WTC11 (cell line): ENCODE measurements at places on chromosomes 3 and 15.

GRCh38 chr3:120143676-120144075, 49.4 kb upstream of the GSK3B start:
- no peak for DNase-seq

DNA sequence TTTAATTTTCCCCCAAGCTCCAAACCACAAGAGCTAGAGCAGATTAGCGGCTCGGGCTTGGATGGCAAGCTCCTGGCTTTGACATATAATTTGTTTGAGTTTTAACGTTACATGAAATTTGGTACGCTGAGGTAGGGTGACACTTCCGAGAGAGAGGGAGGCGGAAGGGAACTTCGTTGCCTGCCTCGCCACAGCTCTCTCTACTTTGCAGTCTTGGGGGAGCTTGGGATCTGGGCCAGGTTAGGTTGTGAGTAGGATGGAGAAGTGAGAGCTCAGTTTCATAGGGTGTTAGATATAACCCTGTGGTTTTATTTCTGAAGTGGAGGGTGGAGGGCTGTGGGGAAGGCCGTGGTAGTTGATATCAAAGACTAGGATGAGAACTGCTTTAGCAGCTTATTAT, 39.7 kb downstream of the LRTM1 start:
- DNase-seq, result no peak

DNA sequence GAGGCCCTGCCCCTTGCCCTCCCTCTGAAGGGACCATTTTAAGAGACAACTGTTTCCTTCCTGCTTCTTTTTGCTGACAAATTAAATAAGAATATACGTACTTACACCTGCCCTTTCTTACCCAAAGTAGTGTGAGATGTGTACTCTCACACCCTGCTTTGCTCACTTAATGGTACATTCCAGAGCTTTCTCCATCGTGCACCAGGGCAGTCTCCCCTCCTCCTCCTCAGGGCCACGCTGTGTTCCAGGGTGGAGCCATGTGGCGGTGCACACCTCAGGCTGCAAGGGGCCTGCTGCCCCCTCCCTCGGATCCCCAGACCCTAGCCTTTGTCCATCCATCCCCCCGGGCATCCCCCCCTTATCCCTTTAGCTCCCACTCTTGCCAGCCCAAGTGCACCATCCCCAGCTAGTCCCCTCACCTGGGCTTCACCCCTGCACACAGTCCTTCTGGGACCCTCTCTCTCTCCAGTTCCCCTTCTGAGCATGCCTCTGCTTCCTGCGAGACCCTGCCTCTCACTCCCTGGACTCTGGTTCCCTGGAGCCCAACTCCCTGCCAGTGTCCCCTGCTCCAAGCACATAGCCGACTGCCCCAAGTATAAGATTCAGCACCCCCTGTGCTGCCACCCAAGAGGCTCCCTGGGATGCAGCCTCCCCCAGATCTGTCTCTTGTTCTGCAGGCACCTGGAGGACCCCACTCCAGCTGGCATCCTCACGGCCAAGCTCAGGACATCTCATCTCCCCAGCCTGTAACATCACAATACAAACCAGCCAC, 89.5 kb upstream of the IQSEC1 start:
- no peak for DNase-seq

- no peak for DNase-seq
These were observed 124.8 kb downstream of the MYLK start for GRCh38 chr3:123759311-123759710.

DNA sequence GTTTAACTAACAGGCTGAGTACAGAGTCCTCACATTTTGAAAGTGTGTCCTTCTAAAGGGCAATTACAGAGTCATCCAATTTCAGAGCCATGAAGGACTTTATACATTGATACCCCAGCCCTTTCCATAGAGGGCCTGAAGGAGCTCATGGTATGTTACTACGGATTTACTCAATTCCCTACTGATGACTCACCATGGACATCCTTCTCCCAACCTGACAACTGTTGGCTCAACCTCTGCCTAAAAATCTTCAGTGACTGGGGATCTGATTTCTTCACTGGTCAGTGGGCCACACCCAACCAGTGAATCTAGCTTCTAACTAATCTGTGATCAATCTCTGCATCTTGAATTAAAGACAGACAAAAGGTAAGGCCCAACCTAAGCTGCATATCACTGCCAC, 963.4 kb upstream of the CFAP20DC start:
- DNase-seq, result no peak
